ENCODE measurements at places on chromosomes 7 and 10.

GRCh38 chr7:3033136-3033535, 10.5 kb downstream of the CARD11 start:
- no peak for DNase-seq

DNA sequence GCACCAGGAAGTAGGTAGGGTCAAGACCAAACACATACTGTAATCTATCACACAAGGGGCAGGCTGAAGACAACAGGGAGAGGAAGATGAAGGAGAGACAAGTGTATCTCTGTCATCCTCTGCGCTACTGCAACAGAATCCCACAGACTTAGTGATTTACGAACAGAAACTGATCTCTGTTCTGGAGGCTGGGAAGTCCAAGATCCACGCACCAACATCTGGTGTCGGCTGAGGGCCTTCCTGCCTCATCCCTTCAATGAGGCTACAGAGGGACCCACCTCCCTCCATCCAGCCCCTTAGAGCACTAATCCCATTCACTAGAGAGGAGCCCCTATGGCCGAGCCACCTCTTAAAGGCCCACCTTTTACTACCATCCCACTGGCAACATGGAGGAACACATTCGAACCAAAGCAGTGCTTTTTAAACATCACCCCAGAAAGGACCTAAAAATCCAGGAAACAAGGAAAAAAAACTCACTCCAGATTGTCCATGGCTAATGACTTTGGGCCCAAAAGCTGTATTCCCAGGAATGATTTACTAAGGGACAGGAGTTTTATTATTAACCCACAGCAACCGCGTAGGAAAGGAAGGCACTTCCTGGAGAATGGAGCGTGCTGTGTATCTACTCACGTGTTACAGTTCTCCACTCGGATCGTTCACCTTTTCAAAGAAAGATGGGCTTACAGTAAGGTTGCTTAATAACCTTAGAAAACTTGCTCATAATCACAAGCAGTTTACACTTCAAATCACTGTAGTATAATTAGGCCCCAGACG, 4.2 kb downstream of the BNIP3 start:
- DNase-seq, result no peak

GRCh38 chr10:84175436-84175835, 1.8 kb downstream of the GPR15LG start:
- DNase-seq, result no peak

- no peak for DNase-seq
Observed at GRCh38 chr7:151271699-151272355, 23.3 kb upstream of the SMARCD3 start.

- DNase-seq, result no peak
Observed at GRCh38 chr7:72430531-72430930, 18.4 kb upstream of the CALN1 start.
